ENCODE measurements at places on chromosomes 3 and 15.

DNA sequence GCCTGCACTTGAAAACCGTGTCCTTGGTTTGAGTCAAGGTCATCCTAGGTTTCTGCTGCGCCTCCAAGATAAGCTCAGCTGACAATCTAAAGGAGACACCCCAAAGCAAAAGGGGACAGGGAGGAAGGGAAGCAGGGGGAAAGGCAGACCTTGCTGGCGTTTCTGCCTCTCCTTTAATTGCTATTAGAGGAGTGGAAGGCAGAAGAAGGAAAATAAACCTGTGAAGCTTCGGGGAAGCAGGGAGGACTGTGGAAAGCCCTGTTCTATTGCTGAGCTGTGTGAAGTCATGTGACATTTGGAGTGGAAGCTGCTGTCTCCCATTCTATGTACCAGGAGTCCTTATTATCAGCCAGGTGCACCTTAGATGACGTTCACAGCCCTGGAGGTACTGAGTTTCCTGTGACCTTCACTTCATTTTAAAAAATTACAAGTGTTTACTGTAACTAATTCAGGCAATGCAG is 21.5 kb upstream of the CHD2 start:
- no peak for DNase-seq

GRCh38 chr3:194756791-194757325 is 71.2 kb downstream of the FAM43A start:
- no peak for DNase-seq

DNA sequence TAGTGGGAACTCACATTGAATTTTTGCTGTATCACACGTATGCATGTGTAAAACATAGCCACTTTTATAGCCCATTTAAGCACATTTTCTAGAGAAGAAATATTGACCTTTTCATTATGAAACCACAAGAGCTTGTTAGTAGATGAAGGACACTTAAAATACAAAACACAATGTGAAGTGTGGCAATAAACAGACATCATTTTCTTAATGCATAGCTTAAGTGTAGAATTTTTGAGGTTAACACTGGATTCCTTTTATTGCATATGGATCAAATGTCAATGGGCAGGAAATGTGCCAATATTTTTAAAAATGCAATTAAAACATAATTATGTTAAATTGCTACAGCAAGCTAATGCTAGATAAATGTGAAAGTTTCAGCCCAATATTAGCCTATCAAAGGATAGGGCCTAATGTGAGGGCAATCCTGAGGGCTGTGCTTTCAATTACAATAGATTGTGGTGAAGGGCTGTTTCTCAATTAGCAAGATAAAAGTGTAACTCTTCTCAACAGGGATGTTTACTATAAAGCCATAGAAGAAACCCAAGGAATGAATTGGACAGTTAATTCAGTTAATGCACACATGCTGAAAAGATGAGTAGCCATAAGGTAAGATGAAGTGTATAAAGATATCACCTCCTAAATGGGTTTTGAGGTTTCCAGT is 489.0 kb upstream of the CDIN1 start:
- DNase-seq, result no peak

DNA sequence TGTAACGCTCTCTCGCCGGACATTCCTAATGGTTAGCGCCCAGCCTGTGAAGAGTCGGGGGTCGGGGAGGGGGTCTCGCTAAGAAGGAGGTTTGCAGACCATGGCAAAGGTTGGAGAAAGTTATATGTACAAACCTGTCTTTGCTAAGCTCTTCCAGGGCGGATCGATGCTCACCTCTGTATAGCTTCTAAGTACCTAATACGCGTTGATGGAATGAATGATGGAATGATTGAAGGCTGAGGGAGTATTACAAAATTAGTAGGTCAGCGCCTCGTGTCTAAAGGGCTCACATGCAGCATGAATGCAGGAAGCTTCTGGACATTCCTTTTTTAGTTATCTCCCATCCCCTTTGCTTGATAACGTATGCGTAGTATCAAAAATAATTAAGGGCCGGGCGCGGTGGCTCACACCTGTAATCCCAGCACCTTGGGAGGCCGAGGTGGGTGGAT is 305 bp upstream of the KPNA1 start:
- no peak for DNase-seq

GRCh38 chr3:20079621-20080020 is 39.4 kb downstream of the KAT2B start:
- DNase-seq, result no peak

DNA sequence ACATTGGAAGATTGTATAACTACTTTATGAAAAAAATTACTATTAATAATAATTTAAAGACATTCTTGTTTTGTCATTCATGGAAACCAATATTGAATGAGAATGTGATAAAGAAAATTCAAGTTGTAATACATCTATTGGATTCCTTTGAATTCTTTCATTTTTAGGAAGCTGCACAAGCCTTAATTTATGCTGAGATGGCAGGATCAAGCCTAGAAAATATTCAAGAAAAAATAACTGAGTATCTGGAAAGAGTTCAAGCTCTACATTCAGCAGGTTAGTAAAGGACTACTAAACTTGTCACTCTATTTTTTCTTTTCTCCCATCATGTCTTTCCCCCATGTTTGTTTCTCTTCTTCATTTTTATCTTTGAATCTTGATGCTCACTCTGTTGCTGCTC is 5.9 kb downstream of the CAPN7 start:
- DNase-seq, result no peak

DNA sequence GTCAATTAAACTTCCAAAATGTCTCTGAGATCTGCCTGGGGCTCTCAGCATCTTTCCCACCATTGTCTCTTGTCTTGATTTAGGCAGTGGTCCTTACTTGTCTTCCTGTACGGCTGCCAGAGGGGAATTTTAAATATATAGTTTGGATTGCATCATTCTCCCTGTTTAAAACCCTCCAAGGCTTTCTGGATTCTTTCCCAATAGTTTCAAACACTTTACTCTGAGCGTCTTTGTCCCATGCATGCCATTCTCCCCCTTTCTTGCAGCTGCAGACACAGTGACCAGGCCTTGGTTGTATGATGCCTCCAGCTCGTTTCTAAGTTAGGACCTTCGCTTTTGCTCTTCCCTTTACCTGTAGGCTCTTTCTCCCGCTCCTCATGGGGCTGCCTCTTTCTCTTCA is 323.3 kb upstream of the CTNNB1 start:
- no peak for DNase-seq

DNA sequence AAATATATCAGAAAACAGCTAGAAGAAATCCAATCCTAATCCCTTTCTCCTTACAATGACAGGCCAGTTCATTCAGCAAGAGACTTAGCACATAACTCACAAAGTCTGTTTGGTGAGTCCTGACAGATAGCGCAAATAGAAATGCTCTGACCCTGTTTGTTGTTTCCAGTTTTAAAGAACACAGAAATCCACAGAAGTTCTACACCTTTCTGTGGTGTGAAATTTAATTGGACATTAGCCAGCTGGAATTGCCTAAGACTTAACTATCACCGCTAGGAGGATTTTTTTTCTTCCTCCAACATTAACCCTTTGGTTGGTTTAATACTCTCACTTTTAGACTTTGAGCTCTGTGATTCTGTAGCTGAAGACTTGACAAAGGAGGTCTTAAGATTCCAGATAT is 30.8 kb downstream of the HDC start:
- no peak for DNase-seq

DNA sequence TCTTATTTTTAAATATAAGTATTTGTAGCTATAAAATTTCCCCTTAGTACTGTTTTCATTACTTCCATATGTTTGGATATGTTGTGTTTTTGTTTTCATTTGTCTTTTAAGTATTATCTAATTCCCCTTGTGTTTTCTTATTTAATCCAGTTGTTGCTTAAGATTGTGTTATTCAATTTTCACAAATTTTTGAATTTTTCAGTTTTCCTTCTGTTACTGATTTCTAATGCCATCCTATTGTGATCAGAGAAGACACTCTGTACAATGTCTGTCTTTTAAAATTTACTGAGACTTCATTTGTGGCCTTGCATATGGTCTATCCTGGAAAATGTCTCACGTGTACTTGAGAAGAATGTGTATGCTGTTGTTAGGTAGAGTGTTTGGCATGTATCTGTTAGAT is 795.6 kb upstream of the CFAP20DC start:
- DNase-seq, result no peak

DNA sequence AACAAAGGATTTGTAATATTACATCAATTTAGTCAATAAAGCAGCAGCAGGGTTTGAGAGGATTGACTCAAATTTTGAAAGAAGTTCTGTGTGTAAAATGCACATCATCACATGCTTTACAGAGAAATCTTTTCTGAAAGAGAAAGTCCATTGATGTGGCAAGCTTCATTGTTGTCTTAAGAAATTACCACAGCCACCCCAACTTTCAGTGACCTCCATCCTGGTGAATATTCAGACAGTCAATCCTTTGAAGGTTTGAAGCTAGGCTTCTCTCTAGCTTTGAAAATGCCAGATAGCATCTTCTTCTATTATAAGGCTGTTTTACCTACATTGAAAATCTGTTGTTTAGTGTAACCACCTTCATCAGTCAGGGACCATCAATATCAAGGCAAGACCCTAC is 51.8 kb upstream of the SETMAR start:
- DNase-seq, result no peak

- DNase-seq, result no peak
These were observed 198.3 kb downstream of the ADAMTS9 start for GRCh38 chr3:64489361-64490044.

DNA sequence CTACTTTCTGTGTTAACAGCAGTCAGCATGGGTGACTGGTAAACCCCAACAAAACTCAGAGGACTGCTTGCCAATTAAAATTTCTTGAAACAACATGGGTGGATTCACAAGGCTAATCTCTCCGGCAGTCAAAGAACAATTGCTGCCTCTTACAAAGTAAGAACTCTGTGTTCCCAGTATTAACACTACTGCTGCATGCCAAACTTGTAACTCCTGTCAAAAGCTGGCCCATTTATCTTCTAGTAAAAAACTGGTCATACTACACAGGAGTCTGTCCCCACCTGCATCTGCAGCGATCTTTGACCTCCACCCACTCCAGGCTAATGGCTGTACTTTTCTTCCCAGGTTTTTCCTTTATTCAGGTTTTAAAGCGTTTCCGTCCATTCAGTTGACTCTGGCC is 8.7 kb upstream of the ZNF589 start:
- DNase-seq, result no peak

GRCh38 chr3:48563382-48563918 is at the start of gene UCN2:
TSS of gene UCN2 (minus strand) at chr3:48563781. CDS start at chr3:48563124, 657 bp downstream.
- DNase-seq, result no peak

DNA sequence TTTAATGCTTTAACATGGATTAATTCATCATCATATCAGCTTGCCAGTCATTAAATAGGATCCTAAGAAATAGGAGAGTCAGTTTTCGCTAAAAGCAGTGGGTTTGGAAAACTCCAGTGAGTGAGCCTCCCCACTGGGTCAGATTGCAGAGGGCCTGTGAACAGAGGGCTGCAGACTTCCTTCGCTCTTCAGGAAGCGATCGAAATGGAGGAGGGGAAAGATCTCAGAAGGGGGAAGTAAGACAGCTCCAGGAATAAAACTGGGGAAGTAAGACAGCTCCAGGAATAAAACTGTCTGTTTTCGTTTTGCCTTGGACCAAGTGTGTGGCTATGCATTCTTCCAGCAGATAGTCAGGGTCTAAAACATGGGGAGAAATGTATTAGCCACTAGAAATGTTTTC is 124.8 kb upstream of the C15orf61 start:
- no peak for DNase-seq

- DNase-seq, result no peak
These were observed 371.5 kb upstream of the GOLIM4 start for GRCh38 chr3:168467115-168467714.

- DNase-seq, result no peak
These were observed 163.4 kb upstream of the RAP2B start for GRCh38 chr3:152998591-152998990.

- DNase-seq, result no peak
These were observed 308.0 kb downstream of the DOCK3 start for GRCh38 chr3:50982540-50983325.

DNA sequence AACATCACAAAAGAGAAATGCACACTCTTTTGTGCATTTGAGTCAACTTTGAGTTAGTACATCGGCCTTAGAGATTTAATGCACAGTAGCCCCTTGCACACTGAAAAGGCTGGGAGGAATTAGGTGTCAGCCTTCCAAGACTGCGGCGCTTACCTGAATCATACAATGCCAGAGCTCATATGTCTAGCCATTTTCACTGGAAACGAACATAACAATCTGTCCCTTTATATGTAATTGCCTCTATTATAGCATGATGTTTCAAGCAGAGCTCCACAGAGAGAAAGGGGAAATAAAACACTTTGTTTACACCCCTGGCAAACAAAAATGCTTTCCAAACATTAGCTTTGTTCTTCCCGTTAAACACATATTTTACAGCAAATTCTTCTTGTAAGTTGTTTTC is 315.7 kb upstream of the SLCO3A1 start:
- DNase-seq, result no peak

GRCh38 chr15:101119181-101119580 is 132.7 kb downstream of the CHSY1 start:
- DNase-seq, result no peak

- peak; percentile 55 for DNase-seq
These were observed 42.0 kb upstream of the ATP10A start for GRCh38 chr15:25905140-25905539.

DNA sequence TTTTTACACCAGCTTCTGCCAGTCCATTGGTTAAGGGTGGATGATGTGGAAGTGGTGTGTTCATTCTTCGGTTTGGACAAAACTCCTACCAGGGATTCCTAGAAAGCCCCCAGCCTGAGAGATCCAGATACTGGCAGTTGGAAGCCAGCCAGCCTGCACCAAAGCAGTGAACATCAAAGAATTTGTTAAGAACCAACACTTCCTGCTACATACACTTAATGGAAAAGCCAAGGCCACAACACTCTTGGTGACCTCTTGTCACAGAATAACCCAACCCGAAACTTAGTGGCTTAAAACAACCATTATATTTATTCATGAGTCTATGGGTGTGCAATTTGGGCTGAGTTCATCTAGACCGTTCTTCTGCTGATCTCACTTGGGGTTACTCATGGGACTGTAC is 42.9 kb upstream of the ADAMTS9 start:
- no peak for DNase-seq

DNA sequence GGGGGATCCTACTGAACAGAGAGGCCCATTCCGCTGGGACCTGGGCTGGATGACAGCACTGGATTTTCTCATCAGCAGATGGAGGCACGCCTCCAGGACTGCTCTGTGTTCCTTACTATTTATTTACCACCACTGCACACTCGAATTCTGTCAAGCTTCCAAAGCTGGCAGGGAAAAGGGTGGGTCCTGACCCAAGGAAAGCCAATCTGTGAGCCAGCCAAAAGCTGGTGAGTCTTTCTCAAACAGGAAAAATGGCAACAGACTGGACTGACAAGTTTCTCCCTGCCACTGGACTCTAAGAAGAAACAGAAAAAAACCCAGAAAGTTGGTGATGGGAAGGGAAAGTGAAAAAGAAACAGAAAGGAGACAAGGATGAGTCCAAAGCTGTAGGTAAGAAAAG is 37.8 kb downstream of the CD47 start:
- DNase-seq, result no peak

DNA sequence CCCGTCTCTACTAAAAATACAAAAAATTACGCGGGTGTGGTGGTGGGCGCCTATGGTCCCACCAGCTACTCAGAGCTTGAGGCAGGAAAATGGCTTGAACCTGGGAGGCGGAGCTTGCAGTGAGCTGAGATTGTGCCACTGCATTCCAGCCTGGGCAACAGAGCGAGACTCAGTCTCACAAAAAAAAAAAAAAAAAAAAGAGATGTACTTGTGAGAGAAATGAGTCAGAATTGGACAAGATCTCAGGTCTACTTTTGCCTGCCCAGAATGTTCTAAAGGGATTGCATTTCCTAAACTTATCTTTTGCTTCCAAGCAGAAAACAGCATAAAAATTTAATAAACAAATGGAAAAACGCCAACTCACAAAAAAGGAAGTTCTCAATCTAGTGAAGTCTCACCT is 167.5 kb downstream of the NR2F2 start:
- DNase-seq, result no peak

Data from activated naive CD8-positive, alpha-beta T cell treated with anti-CD3 and anti-CD28 coated beads, Interleukin-2, amount 50 U/mL, for 24 hours (primary cell).